ENCODE measurements at places on chromosomes 2 and 18.

- DNase-seq: no peak
Observed at GRCh38 chr2:55152475-55153412, 79.3 kb downstream of the CLHC1 start.

GRCh38 chr2:102337012-102337411 lies 18.6 kb upstream of the IL18R1 start:
- DNase-seq: peak; percentile 14

DNA sequence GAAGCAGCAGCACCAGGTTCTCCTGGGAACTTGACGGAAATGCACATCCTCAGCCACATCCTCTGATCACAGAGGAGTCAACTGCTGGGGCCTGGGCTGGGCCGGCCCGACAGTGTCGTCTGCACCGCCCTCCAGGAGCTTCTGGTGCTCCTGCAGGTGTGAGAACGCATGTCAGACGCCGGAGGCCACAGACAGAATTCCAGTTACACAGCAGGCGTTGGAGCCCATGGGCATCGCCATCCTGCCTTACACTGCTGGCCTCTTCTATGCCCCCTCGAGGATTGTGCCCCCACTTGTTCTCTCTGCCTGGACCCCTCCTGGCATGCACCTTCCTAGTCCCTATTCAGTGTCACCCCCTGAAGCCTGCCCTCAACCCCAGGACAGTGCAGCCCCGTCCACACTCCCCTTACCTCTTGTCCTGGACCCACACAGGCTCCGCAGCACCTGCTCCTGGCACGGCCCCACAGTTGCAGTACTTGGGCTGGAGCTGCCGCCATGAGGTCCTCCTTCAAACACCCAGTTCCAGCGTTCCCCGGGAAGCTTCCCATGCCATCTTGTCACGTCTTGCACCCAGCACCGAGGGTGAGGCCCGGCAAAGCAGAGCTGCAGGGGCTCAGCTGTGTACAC lies 37.5 kb downstream of the ADI1 start:
- no peak for DNase-seq

GRCh38 chr2:41199334-41199733 lies 747.4 kb upstream of the SLC8A1 start:
- no peak for DNase-seq

DNA sequence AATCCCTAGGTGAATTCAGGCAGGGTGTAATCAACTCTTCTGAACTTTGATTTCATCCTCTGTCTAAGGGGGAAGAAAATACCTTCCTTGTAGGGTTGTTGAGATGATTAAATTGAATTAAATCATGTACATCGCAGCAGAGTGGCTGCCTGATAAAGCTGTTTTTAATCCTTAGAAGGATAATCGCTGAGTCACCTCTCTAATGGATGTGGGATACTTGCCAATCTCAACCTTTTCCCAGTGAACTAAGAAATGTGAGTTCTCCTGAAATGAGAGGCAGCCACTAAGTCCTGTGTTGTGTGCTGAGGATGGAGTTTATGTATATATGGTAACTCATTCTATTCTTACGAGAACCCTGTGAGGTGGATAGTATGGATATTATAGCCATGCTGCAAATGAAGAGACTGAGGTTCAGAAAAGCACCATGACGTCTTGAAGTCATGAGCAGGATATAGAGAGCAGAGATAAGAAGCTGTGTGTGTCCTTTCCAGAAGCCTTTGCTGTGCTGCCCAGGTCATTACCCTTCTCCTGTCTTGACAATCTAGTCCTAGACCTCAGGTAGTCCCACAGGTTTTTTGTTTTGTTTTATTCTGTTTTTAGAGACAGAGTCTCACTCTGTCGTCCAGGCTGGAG lies 93.3 kb downstream of the HNRNPLL start:
- no peak for DNase-seq

DNA sequence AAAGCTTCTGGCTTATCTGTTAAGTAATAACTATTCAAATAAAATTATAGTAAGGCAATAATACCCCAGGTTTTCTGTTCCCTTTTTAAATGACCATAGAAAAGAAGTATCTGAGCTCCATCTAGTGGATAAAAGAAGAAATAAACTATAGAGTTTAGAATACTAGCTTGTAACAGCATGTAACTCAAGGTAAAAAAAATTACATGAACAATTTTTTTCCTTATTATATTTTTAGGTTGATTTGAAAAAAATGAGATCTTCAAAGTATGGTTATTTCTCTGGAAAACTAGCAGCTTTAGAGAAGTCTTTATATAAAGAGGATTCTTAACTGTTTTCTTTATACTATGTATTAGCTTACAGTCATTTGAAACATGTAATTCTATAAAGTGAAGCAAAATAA lies 58.1 kb downstream of the NCKAP1 start:
- peak; percentile 30 for DNase-seq

DNA sequence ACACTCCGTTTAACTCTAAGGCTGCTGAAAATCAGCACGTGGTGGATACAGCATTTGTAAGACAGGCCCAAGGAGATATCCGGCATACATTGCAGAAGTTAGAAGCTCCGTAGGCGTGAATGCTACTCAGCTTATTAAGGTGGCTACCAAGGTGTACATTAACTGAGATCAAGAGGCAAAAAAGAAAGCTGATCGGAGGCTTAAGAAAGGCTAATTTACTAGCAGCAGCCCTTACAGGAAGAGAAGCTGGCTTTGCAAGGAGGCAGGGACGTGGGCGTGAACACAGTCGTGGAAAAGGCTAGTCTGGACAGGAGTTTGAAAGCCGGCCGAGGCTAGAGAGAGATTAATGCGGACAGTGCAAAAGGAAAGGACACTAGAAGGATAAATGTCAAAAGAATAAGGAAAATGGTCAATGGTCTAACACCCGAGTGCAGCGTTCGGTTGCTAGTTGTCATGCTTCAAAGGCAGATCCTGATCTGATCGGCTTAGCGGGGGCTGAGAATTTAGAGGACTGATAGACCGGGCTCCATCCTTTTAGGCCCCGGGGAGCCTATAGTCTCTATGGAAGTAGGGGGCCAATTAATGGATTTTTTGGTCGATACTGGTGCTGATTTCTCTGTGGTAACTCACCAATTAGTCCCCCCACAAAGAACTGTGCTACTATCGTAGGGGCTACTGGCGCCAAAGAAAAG lies 45.6 kb upstream of the SELENOI start:
- DNase-seq: no peak

DNA sequence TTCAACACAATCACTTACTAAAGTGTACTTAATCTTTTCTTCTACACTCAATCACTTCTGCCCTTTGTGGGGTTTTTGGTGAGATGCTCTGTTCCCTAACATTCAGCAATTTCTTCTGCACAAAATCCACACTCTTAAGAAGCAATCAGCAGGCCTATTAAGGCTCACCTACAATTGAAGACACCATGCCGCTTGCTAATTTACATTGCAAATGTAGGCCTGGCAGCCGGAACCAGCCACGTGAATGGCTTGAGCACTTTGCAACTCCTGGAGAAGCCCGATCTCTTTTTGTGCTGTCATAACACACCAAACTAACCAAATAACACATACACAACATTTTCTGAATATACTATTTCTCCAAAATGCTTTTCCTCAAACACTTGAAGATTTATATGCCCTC lies 66.3 kb downstream of the NYAP2 start:
- no peak for DNase-seq

DNA sequence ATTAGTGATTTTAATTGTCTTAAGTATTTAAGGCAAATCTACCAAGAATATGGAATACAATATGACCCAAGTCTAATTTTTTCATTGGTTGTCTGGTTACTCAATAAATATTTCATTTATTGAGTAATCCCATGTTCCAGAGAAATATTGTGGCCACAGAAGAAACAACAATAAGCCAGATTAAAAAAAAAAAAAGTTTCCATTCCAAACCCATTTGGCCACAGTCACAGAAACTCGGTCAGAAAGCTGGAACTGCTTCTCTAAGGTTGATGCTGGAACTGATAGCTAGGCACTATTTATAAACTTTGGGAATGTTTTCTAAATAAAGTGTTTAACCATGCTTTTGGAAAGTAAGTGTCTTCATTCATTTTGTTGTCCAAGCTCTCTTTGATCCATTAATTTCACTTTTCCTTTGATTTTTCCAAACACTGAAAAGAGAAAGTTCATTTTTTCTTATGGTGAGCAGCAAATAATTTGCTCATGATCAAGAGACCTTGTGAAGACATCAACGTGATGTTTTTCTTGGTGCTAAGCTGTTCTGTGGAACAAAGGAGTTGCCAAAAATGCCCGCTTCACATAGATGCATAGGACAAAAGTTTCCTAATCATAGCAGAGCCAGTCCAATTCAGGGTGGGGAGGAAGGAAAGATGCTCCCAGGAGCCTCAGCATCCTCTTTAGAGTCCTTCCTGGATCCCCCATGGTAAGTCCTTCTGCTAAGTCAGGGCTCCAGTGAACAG lies 72.1 kb upstream of the CCBE1 start:
- no peak for DNase-seq

DNA sequence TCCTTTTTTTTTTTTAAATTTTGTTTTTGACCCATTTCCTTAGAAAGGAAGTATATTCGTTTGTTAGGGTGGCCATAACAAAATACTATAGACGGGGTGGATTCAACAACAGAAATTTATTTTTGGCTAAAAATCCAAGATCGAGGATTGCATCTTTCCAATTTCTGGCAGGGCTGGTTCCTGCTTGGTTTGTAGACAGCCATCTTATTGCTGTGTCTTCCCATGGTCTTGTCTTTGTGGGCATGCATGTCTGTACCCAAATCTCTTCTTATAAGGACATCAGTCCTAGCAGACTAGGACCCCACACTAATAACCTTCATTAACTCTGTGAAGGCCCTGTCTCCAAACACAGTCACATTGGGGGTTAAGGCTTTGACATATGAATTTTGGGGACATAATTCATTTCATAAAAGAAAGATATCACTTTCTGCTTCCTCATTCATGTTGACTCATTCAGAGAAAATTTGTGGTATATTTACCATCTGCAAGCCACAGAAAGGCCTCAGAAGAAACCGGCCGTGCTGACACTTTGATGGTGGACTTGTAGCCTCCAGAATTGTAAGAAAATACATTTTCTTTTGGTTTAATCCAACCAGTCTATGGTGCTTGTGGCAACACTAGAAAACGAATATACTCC lies 262.1 kb downstream of the LPIN1 start:
- DNase-seq: no peak

DNA sequence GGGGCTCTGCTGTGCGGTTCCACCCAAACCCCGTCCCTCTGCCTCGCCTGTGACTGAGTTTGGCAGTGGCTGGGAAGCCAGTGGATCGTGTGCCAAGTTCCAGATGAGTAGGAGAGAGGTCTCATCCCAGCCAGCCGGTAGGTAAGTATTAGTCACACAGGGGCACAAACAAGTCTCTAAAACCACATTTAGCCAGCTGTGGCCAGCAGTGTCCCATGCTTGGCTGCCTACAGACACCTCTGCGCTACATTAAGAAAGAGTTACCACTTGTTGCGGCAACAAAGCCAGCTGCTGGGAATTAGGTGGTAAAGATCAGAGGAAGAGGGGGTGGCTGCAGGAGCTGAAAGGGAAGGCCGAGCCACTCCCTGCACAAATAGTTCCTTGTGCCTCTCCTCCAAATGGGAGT lies 81.2 kb downstream of the GATA6 start:
- no peak for DNase-seq

GRCh38 chr2:172285010-172285621 lies 142.3 kb upstream of the ITGA6 start:
- no peak for DNase-seq

- no peak for DNase-seq
Observed at GRCh38 chr18:71221405-71221804, 932.6 kb downstream of the SOCS6 start.

DNA sequence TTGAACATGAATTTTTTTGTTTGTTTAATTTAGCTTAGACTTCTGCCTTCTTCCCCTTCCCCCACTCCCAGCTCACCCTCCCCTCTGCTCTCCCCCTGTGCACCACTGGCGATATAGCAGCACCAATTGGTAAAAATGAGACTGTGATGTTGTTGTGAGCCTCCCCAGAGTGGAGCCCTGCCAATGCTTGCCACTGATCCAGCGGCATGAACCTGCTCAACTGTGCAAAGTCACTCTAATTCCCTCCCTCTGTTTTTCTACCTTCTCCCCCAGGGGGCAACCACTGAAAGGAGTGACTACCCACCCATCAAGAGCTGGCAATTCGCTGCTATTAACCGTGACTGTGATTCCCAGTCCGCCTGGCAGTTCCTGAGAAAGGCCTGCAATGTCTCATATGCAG lies 30.2 kb downstream of the KLHL14 start:
- no peak for DNase-seq

DNA sequence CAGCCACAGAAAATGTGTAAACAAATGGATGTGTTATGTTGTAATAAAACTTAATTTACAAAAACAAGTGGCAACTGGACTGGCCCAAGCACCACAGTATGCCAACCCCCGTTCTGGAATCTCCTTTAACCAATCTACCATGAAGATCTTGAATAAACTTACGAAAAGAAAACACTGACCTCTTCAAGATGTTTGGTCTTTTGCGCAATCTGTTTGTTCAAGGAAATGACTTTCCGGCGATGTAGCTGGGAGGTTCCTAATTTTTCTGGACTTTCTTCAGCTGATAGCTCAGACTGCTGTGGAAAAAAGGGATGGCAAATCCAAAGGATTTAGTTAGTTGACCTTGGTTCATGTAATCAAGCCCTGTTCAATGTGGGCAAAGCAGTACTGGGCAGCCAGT lies 55.7 kb downstream of the CCDC93 start:
- no peak for DNase-seq

GRCh38 chr18:486929-487740 lies 13.4 kb downstream of the COLEC12 start:
- DNase-seq: no peak

DNA sequence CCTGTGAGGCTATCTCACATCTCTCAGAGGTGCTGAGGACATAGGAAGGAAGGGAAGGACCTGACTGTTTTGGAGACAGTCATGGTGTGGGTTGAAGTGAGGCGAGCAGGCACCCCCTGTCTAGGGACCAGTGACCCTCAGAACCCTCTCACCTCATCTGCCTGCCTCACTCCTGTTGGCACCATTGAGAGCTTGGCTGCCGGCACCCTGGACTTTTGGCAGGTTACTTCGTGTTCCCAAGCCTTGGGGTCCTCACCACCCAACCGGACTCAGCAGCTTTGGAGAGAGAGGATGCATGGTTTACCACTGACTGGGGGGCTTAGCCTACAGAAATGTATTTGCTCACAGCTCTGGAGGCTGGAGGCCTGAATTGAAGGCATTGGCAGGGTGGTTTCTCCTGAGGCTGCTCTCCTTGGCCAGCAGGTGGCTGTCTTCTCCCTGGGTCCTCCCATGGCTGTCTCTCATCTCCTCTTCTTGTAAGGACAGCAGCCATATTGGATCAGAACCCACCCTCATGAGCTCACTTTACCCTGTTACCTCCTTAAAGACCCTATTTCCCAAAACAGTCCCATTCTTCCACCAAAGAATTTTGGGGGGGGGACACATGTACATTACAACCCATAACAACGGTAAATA lies 142.0 kb downstream of the TSN start:
- peak; percentile 22 for DNase-seq

GRCh38 chr2:141554810-141555209 lies 576.0 kb downstream of the LRP1B start:
- peak; percentile 18 for DNase-seq

DNA sequence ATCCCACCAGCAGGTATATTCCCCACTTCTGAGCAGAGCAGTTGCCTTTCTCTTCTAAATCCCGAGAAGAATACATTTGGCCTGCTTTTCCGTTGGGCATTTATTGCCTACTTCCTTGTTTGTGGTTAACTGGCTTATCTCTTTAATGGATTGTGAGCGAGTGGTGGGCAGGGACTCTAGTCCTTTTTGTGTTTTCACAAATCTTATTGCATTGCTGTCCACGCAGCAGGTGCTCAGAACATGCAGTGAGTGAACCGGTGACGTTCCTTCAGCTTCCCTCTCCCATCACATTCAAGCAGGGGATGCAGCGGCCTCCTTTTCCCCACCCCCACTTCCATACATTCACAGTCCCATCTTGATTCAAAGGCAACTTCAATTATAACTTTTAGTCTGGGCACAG lies 28.9 kb upstream of the GAREM2 start:
- DNase-seq: no peak

- DNase-seq: no peak
Observed at GRCh38 chr2:101502095-101502494, 27.2 kb upstream of the RFX8 start.
